ENCODE measurements at places on chromosomes 4 and X.

- DNase-seq = no peak
These were observed 1082.0 kb downstream of the RAPGEF2 start for GRCh38 chr4:160184884-160185283.

GRCh38 chrX:39331082-39331704, 529.9 kb downstream of the MID1IP1 start:
- DNase-seq = no peak

DNA sequence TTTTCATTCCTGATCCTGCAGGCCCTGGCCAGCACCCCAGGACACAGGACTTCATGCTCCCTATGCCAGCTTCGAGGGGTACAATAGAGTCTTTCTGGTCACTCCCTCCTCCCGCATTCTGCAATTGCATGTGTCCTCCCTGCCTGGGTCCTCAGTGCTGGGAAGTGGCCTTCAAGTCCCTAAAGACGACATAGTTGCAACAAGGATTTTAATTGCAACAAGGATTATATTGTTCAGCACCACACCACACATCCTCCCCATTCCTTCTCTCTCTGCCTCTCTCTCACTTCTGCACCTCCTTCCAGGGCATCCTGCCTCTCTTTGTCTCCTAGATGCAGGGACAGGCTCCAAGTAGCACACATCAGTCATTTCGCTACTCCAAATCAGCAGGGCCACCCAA, 25.5 kb downstream of the SCD5 start:
- no peak for DNase-seq

GRCh38 chr4:86271057-86271456, 88.8 kb downstream of the MAPK10 start:
- no peak for DNase-seq

DNA sequence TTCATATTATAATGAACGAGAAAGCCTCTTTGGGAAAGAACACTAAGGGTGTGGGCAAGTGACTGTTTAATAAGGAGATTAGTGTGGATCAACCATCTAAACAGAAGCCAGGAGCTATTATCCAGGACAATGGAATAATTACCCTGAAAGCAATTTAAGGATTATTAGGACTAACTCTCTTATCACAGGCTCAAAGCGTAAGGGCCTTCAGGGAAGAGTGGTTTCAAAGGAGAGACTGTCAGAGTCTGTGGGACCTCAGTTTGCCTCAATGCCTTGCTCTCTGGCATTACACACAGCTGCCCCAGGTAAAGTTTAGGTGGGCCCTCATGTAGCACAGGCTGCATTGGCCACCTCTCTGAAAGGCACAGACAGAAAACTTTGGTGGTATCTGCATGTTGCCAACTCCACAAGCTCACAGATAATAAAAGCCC, 717.2 kb upstream of the ADGRL3 start:
- peak; percentile 50 for DNase-seq

DNA sequence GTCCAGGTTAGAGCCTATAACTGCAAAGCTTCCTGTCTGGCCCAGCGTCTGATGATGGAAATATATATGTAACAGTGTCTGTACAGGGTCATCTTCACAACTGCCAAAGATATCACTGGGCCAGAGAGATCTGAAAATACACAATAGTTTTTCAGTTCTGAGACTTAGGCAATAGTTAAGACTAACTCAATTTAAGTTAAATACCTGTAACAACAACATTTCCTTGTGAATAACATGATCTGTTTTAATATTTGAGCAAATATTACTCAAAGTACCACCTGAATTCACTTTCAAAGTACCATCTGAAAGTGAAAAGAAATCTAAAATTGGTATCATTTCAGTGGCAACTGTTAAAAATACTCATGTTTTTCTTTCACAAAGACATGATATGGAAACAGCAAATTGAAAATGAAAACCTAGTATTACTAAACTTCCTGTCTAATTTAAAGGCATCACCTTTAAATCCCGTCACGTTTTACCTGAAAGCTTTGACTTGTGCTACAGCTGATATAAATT, 9.6 kb downstream of the ZAR1 start:
- DNase-seq = no peak

DNA sequence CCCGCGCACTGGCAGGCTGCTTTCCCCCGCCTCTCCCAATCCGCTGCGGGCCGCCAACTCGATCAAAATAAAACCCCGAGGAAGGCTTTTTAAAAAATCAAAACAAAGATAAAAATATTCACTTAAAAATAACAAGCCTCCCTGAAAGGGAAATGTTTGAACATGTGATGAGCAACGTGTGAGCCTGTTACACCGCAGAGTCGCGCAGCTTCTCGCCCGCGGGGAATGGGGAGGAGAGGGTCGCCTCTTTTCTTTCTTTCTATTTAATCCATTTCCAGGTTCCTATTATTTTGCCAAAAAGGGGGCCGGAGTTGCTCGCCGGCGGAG, 326.0 kb upstream of the F9 start:
- DNase-seq = no peak

DNA sequence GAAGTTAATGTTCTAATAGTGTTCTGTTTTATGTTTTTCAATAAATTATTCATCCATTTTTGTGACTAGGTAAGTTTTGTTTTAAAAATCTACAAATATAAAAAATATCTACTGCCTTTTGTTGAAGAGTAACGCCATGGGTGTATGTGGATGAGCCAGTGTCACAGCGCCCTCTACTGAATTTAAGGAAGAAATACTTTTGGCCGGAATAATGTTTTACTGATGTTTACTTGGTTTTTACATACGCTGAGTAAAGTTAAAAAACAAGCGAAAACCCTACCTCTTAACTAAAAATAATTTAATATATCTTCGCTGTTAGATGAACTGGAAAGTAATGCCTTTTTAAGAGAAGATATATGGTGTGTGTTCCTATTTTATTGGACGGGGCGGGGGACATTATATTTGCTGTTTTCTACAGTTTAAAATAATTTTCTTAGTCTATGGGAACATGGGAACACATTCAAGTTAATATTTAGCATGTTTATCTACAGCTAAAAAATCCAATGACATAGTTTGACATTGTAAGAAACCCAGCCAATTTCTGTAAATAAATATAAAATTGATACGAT, 86.1 kb downstream of the CPE start:
- no peak for DNase-seq

DNA sequence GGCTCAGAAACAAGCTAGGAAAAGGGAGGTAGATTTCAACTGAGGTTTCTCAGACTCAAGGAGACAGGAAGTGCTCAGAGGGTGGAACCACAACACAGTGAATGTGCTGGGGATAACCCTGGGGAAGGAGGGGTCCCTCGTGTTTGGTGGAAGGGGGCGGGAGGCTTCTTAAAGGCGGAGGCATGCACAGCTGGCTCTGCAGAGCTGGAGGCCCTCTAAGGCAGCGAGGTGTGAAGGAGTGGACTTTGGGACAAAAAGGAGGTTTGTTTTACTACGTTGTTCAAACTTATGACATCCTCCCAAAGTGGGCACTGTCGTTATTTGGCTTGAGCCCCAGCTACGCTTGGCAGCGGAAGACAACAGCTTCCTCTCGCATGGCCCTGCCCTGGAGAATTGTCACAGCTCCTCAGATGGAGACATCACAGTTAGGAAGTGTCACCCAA, 21.7 kb upstream of the MTM1 start:
- no peak for DNase-seq

DNA sequence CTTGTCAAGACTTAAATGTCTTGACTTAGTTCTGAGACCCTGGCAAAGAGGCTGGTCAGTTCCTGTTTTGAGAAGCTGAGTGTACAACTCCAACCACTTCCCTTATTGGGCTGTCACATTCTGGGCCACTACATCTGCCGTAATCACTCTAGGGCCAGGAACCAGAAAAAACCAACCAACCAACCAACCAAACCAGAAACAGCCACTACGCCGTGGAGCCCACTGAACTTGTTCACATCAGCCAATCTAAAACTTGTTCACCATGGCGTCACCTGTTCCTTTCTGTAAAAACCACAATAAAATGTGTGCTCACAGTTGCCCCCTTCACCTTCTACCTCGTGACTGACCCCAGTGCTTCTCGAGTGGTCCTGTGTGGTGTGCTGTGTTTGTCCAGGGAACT, 107.3 kb downstream of the JADE1 start:
- no peak for DNase-seq

- no peak for DNase-seq
These were observed 209.6 kb downstream of the NLGN4X start for GRCh38 chrX:6019076-6019475.

GRCh38 chr4:152454398-152455011, 81.4 kb downstream of the FBXW7 start:
- no peak for DNase-seq

DNA sequence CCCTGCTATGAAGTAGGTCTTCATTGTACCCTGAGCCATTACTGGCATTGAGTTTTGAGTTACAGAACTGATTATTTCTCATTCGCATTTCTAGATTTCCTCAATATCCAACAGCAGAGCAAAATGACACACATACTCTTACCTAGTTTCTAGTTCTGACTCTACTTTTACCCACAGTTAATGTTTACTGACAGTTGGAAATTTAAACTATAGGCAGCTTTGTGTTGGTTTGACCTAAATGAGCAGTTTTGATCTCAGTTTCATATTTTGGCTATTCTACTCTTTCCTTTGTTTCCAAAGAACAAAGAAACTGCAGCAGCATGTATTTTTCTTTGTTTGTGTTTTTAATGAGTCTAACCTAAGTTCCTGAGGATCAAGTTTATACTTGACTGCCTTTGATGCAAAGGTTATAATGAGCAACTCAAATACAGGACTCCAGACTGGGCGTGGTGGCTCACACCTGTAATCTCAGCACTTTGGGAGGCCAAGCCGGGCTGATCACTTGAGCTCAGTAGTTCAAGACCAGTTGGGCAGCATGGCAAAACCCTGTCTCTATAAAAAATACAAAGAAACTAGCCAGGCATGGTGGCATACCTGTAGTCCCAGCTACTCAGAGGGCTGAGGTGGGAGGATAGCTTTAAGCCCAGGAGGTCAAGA, 30.4 kb downstream of the TXK start:
- no peak for DNase-seq

- DNase-seq = no peak
These were observed 72.5 kb downstream of the C4orf46 start for GRCh38 chr4:158599150-158599549.

GRCh38 chrX:124226129-124226528, 106.3 kb upstream of the TEX13D start:
- DNase-seq = no peak

DNA sequence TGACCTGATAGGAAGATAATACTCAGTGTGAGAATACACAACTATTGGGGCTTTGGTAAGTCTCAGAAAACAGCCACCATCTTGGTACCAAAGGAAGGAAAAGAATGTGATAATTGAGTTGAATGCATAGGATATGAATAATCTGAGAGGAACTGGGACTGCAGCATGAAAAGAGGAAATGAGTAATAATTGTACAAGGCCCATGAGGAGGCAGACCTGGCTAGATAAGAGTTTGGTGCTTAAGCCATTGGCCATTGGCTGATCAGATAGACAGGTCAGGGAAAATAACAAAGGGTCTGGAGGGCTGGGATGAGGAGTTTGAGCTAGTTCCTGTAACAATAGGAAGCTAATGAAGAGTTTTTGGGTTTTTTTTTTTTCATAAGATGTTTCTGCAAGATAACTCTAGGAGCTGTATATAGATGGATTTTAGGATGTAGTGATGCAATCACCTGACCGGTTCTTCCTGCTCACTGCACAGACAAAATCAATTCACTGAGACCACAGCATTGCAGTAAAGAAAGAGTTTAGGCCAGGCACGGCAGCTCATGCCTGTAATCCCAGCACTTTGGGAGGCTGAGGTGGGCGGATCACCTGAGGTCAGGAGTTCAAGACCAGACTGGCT, 5.3 kb upstream of the TRMT2B start:
- DNase-seq = no peak

GRCh38 chr4:112381996-112382692, 85.0 kb downstream of the ALPK1 start:
- DNase-seq = no peak

DNA sequence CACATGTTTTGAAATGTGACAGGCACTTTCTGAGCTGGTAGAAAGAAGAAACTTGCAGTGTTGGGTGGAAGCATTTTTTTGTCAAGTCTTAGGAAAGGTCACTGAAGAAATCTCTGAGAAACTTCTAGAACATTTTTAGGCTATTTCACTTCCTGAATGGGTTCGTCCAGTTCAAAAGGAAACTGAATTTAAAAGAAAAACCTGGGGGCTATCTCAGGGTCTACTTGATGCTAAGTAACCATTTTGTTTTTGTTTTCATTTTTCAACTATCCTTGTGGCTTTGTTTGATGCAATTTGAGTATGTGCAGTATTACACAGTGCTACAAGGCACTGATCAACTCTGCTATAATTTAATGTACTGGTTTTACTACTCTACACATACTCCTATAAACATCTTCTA, 34.0 kb upstream of the AMOT start:
- no peak for DNase-seq

GRCh38 chr4:20544645-20545044, 155.6 kb upstream of the PACRGL start:
- no peak for DNase-seq

DNA sequence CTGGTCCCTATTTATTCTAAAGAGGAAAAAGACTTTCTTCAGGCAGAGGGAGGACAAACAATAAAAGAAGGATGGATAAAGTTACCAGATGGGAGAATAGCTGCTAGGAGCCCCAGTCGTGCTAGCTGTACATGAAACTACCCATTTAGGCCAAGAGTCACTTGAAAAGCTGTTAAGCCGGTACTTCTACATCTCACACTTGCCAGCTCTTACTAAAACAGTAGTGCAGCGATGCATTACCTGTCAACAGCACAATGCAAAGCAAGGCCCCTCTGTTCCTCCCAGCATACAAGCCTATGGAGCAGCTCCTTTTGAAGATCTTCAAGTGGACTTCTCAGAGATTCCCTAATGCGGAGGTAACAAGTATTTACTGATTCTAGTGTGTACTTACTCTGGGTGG, 1138.8 kb downstream of the ARAP2 start:
- no peak for DNase-seq

GRCh38 chr4:38275331-38276100, 315.3 kb downstream of the PTTG2 start:
- no peak for DNase-seq

- no peak for DNase-seq
These were observed 77.6 kb downstream of the RASL11B start for GRCh38 chr4:52939739-52940138.

- DNase-seq = no peak
These were observed 31.6 kb upstream of the CT47C1 start for GRCh38 chrX:119041175-119041574.

- DNase-seq = no peak
These were observed 81.8 kb upstream of the MAGEA4 start for GRCh38 chrX:151830911-151831310.

GRCh38 chr4:185894481-185894880, 82.5 kb upstream of the SORBS2 start:
- DNase-seq = no peak

- peak; percentile 52 for DNase-seq
These were observed 1.4 kb downstream of the DGKK start for GRCh38 chrX:50469206-50469605.
